Nucleus accumbens (tissue), 56 donors: ENCODE measurements at places on chromosomes 4 and X.

DNA sequence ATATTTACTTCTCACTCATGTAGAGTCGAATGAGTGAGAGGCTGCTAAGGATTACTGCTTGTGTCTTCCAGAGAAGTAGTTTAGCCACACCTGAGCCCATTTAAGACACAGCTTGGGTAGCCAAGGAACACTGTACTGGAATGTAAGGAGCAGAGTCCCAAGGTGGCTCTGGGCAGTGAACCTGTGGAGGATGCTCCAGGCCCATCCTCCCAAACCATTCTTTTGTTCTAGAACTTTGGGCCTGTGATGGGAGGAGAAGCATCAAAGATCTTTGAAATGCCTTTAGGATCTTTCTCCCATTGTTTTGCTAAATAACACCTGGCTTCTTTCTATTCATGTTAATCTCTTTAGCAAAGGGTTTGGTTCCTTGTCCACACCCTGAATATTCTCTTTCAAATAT is 162.2 kb downstream of the KLHL4 start:
- DNase-seq, result no peak

DNA sequence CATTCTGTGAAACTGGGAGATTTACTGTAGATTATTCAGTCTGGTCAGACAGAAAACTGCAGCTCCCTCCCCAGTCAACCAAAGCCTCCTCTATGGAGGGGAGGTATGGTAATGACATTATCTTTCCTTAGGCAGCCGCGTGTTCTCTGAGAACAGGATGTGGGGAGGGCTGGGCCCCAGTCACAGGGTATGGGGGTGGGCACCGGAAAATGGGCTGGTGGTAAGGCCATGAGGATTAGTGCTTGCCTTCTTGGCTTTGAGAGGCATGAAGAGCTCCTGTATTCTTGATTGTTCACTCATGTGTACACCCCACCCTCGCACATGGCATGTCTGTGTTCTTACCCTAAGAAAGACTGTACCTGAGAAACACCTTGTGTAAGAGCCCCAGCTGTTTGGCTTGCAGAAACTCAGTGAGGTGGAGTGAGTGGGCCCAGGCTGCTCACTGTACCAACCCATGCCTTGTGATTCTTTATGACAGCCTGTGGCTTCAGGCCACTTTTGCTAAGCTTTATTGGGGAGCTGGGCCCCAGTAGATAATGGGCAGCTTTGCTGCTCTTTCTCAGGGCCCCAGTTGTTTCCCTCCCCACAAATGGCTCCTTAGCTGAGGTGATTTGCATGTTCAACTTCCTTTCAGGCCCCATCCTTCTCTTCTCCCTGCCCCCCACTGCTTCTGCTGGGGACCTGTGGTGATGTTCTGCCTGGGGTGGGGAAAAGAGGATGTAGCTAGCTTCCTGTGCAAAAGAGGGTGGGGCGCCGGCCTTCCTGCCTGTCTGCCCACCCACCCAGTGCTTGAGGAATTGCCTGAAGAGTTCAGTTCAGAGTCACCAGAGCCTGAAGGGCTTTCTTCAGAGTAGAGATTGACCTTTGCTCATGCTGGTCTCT is 30.7 kb downstream of the MSN start:
- DNase-seq, result no peak

DNA sequence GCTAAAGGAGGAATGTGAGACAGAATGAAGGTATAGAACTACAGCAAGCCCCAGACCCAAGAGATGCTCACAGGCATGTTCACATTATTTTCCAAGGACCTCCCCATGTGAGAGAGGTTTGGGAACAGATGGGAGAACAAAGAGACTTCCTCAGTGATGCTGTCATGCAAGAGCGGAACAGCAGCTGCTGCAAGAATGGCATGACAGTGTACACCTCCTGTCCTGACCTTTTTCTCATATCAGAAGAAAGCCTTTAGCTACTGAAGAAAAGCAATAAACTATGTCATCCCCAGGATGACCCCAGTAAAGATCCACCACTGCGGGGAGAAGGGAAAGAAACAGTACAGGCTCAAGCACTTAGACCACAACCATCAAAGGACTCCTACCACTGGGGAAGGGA is 7.2 kb downstream of the PRDM5 start:
- DNase-seq, result no peak

DNA sequence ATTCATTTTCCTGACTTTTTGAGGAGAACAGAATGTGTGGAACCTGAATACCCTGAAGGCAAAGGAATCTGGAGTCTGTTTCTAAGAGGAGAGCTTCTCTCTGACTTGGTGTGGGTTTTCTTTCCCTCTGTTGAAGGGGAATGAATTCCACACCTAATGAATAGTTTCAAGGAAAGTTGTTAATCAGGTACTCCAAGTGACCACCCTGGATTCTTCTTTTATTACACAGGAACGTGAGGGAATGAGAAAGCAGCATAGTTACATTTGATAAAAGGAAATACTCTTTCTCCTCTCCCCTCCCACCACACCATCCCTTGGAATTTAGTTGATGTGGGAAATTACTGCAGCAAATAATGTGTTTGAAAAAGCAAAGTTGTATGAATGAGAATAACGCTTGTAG is 29.7 kb downstream of the SLIT2 start:
- DNase-seq, result no peak

DNA sequence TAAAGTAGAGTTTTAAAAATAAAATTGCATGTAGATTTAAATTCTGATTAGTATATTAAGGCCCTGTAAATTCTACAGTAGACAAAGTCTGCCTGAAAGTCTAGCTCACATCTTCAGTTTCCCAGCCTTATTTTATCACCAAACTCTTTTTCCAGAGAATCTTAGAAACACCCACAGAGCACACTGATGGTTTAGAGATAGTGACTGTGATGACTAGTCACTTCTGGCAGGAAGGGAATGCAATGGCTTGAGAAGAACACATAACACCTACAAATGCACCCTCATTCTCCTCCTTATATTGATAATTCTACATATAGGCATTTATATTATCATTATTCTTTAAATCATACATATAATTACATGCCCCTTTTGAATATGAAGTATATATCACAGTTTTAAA is 232.9 kb downstream of the ARAP2 start:
- DNase-seq, result no peak

- DNase-seq, result no peak
Measured at GRCh38 chrX:16633754-16634153, 16.2 kb upstream of the S100G start.

- no peak for DNase-seq
Measured at GRCh38 chr4:166941629-166942028, 292.7 kb downstream of the SPOCK3 start.

DNA sequence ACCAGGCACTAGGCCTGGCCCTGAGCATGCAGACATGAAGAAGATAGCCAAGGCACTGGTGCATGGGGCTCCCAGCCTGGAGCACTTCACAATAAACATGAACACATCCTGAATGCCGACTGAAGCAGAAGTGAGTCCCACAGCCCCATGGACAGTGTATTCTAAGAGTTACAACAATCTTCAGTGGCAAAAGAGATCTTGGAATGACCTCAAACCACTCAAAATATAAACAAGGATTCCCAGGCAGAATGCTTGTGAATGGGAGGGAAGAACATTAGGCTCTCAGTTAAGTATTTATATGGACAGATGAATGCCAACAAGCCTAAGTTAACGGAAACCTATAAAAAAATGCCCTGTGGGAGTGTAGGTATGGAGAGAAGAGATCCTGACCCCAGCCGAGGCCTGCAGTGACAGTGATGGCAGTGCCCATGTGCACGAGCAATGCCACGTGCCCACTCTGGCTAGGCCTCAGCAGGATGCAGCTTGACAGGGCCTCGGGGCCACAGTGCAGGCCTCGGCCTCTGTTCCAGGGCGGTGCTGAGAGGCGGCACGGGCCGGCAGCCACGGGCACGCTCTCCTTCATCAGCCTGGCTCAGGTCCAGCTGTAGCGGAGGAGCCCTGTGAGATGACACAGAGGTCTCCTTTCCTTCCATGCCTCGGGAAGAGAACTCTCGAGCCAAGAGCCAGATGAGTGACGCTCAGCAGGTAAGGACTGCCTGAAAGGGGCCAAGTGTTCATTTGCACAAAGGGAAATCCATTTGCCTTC is 49.2 kb downstream of the IRF2 start:
- no peak for DNase-seq

DNA sequence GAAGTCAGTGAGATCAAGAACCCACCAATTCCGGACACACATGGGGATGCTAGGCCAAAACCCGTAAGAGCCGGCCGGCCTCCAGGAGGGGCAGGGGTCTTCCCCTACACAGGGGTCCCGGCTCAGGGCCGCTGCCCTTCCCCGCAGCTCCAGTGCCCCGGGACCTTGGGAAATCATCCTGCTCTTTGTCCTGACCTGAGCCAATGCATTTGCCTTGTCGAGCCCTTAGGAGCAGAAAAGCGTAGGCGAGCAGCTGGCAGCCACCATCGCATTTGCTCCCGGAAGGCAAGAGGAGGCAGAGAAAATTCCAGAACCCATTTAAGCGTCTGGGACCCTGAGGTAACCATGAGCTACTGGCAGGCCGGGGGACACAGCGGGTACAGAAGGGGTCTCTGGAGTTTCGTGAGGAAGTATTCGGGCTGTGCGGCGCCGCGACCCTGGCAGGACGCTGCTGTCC is 7.4 kb upstream of the TNIP2 start:
- no peak for DNase-seq

- no peak for DNase-seq
Measured at GRCh38 chr4:113169368-113169767, 119.9 kb downstream of the ANK2 start.

DNA sequence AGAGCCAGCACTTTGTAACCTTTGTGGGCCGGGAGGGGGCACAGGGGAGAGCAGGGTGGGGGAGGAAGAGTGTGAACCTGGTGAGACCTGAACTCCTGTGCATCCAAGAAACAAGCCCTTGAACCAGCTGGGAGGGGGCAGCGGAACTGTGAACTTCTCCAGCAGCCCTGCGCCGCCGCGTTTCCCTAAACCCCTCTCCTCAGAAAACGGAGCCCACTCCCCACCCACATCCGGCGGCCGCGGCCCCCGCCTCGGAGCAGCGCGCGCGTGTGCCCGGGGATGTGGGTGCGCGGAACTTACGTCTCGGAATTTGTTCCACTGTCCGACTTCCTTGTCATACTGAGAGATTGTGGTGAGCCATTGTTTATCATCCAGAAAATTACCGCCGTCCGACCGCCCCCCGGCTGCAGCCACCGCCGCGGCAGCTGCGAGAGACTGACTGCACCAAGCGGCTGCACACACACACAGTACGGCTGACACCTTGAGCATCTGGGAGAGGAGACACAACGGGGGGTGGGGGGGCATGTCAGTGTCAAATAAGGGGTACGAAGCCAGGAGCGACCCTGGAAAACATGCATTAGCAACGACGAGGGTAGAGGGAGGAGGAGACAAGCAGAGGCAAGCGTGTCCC is 494 bp downstream of the SPOCK3 start:
- peak; percentile 68 for DNase-seq

GRCh38 chr4:68592673-68593072 is 16.6 kb upstream of the UGT2B17 start:
- DNase-seq, result no peak

DNA sequence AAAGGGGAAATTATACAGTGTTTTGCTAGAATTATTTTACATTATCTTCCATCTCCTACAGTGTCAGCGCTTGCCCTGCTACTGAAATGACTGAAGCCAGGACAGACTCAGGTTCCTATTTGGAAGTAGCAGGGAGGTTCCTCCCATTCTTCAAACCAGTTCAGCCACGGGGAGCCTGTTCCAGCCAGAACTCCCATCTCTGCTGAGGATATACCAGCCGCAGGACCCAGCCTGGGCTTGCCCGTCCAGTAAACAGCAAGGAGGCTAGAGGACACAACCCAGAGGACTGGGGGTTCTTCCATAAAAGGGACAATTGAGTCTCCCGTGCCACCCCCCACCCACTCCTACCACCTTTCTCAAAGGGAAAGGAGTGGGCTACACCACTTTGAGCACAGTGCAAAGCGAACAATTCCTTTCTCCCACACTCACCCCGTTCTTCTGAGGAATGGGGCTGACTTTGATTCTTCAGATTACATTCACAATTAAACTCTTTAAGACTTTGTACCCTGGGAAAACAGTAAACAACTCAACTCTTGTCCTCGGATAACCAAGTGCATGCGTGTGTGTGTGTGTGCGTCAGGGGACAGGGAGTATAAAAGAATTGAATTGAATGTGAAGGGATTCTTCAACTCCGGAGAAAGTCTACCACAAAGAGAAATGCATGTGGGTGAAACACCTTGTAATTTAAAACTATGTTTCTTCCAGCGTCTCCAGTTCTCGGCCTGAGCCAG is 31.0 kb upstream of the PPARGC1A start:
- no peak for DNase-seq
